Suppressor macrophage treated with lipopolysaccharide for 4 hours (primary cell): ENCODE measurements at places on chromosomes 4 and X.

GRCh38 chr4:107896158-107896645 is 35.1 kb upstream of the CYP2U1 start:
- DNase-seq = peak; percentile 19

DNA sequence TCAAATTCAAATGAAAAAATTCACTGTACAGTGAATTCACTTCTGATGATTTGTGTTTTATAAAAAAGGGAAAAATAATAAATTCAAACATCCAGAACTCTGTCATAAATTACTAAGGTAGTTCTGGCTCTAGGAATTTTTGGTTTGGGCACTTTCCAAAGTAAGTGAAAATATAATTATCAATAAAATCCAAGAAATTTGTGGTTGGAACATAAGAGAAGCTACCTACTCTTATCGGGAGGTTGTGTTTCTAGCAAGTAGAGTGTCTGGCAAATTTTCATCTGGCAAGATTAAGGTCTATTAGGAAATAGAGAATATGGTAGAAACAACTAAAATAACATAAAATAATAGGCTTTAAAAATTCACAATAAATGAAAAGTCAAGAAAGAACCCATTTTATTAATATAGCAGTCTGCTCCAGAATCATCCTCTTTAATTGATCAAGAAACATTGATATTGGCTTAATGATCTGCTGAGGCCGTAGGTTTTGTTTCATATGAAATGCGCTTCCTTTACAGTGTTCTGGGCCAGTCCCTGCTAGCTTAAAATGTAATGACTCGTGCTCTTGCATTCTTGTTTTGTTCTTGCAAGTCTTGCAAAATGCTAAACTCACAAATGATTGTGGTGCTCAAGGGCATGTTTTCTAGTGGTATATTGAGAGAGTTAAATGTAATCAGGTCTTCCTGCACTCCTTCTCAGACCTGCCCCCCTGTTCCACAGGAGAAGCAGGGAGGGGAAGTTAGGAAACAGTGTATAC is 331.4 kb downstream of the RAPGEF2 start:
- no peak for DNase-seq

GRCh38 chr4:139762720-139763119 is 97.1 kb downstream of the MGST2 start:
- no peak for DNase-seq

- DNase-seq = no peak
These were observed 62.6 kb downstream of the COQ2 start for GRCh38 chr4:83221897-83222441.

GRCh38 chrX:47143894-47144625 is 442 bp downstream of the NDUFB11 start:
- DNase-seq = peak; percentile 23

DNA sequence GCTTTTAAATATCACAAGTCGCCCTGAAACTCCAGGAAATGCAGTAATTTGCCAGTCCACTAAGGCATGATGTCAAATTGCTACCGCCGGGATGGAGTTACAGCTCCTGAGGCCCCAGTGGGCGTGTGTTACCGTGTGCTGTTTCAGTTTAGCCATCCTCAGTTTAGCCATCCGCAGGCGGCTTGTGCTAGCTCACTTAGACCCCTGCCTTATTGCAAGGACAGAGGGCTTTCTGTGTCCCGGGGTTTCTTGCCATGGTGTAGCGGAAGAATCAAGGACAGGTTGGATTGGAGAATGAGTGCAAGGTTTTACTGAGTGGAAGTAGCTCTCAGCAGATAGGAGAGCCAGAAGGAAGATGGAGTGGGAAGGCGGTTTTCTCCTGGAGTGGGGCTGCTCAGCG is 33.8 kb upstream of the LRBA start:
- DNase-seq = no peak

- DNase-seq = no peak
These were observed 48.2 kb downstream of the THAP9 start for GRCh38 chr4:82948647-82949204.

GRCh38 chr4:38621028-38621684 is 42.8 kb upstream of the KLF3 start:
- peak; percentile 85 for DNase-seq

- DNase-seq = no peak
These were observed 3.6 kb upstream of the GATA1 start for GRCh38 chrX:48782795-48783194.

GRCh38 chr4:155616117-155616516 is 50.5 kb upstream of the GUCY1A1 start:
- DNase-seq = no peak

GRCh38 chr4:3311489-3312171 is 18.8 kb downstream of the RGS12 start:
- no peak for DNase-seq

DNA sequence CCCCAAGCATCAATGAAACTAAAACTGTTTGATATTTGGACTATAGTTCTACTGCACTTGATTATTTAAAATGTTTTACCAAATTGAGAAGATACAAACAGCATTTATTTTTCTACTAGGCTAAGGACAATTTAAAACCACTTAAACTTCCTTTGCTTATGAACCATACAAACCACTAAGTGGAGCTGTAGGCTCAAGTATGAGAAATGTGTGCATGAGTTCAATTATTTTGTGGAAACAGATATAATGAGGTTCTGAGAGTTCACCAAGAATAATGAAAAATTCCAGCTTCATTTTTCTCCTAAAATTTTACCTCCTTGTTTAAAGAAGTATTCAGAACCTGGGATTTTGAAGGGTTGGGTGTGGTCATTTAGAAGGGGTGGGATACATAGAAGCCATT is 63.1 kb downstream of the SERPINA7 start:
- no peak for DNase-seq

DNA sequence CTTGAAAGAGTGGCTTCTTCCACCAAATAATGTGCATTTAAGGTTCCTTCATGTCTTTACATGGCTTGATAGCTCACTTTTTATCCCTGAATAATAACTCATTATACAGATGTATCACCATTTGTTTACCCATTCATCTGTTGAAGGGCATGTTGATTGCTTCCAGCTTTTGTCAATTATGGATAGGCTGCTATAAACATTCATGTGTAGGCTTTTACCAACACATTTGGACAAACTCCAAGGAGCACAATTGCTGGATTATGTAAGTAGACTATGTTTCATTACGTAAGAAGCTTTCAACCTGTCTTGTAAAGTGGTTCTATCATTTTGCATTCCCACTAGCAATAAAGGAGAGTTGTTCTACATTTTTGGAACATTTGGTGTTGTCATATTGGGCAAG is 2637.0 kb downstream of the PCDH7 start:
- no peak for DNase-seq

DNA sequence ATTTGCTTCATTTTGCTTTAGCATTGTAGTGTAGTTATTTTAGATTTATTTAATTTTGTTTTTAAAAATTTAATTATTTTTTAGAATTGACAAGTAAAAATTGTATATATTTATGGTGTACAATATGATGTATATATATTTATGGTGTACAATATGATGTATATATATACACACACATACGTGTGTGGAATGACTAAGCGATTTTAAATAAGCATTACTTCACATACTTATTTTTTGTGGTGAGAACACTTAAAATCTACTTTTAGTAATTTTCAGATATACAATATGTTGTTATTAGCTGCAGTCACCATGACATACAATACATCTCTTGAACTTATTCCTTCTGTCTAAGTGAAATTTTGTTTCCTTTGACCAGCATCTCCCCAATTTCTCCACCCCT is 172.9 kb downstream of the SPRY1 start:
- DNase-seq = no peak

DNA sequence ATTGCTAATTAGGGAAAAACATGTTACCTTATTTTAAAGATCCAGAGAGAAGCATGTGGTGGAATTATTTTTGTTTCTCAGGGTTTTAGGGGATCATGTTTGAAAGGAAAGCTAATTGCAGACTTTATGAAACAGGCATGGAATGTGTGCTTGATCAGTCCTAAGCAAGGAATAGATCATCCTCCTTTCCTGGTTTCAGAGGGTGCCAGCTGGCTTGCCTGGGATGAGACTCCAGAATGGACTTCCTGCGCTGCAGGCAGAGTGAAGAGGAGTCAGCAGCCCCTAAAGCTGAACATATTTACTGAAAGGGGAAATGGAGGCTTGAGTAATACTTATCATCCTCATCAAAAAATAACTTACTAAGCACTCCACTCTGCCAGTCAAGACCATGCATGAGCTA is 13.3 kb downstream of the FGF5 start:
- DNase-seq = no peak

DNA sequence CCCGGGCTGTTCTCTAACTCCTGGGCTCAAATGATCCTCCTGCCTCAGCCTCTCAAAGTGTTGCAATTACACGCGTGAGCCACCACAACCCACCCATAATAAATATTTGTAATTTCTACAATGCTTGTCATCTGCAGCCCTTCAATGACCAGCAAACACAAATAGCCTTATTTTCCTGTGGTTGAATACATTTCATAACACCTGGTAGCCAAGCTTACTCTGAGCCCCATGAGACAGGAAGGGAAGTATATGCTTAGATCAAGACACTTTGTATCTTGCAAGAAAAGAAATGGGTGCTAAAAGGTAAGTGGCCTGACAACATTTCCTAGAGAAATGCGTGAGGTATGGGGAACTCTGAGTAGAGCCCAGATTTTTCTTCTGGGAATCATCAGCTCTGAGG is 56.9 kb upstream of the PDGFRA start:
- DNase-seq = no peak

GRCh38 chr4:183244019-183244418 is 76.1 kb downstream of the CLDN22 start:
- no peak for DNase-seq

DNA sequence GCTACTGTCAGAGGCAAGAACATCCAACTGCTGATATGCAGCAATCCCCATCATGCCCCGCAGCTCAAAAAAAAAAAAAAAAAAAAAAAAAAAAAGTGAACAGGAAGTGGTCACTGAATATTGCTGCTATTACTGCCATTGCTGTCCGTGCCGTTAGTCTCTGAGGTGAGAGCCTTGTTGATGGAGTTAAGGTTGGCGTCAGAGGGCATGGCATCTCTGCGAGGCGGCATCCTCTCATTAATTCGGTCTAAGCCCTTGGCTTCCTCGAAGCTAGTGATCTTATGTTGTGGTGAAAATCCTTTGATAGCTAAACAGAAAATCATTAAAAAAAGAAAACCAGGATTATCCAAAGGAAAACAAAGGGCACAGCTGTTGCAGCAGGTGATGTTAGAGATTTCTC is 321.6 kb downstream of the PPP3CA start:
- no peak for DNase-seq

DNA sequence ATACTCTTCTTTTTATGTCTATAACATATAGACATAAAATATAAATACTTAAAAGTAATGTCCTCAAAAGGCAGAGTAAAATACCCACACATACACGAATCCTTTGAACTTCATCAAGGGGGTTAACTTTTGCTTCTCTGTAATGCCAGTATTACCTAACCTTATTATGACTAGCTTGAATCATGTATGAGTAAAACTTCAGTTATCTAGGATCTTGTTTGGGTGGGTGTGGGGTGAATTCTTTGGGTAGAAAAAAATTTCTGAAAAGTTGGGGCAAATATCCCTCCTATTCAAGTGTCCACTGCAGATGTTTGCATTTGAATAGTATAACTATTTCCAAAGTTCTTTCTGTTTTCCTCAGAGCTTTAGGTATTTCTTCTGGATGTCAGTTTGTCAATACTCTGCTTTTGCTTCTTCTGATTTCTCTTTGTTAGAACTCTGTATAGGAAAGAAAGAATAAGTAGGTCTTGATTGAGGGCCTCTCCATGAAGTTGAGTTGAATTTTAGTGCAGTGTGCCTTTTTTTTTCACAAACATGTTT is 173.8 kb downstream of the ADGRL3 start:
- no peak for DNase-seq

DNA sequence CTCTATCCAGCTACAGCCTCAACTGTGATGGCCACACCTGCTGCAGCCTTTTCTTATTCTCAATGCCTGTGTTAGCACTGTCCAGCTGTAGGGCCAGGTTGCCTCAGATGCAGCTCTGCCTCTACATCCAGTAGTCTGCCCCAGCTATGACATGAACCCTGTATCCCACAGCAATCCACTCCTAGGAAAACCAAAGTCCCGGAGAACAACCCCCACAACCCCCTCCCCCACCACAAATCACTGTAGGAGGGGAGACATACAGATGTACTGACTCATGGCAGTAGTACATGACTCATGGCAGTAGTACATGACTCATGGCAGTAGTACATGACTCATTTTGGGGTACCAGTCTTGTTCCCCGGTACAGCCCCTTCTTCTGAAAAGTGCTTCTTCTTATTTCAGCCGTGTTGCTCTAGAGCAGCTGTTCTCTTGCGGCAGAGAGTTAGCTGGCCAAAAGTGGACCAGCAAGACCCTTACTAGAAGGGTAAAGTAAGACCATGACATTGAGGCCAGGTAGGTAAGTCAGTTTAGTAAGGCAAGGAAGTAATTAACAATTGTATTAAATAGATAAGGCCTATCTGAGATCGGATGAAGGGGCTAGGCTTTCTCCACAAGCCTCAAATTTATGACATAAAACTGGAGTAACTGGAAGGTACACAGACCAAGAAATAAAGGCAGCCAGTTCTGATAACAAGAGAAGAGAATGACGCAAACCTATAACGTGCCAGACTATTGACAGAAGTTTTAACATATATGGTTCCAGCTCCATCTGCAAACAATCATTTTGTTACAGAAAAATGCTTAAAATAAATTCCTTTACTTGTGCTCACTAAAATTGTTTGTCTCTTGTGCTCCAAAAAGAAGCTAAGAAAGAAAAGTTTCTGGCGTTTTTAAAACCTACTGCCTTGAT is 221.4 kb downstream of the TACR3 start:
- no peak for DNase-seq

DNA sequence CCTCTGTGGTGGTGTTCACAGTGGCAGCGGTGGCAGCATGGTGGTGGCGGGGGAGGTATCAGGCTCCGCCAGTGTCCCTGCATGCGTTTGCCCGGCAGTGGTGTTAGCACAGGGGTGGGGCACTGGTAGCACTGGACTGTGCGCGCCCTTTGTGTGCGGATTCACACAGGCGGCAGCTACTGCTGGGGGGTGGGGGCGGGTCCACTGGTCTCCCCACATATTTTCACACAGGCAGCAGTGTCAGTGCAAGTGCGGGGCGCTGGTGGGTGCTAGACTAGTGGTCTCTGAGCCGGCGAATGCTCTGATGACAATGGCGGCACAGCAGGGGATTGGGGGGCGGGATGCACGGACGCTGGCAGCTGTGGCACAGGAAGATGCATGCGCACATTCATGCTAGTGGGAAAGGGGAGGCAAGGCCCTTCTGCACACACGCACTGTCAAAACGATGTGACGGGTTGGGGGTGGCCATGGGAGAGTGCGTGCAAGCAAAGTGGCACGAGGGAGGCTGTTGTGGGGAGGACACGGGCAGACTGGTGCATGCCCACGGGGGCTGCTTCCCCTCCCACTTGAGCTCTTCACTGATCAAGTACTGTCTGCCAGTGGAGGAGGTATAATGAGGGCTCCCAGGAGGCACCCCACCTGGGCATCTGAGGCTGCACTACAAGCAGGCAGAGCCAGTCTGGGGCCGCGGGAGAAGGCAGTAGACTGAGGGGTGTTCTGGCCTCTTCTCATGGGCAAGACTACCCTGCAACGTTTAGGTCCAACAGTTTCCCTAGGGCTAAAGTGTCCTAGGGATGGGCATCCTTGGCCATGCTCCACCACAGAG is 53.0 kb downstream of the POF1B start:
- DNase-seq = no peak

- no peak for DNase-seq
These were observed 833.1 kb downstream of the C4orf33 start for GRCh38 chr4:129929052-129929451.

GRCh38 chr4:8539661-8540060 is 40.5 kb upstream of the GPR78 start:
- DNase-seq = no peak
